ENCODE measurements at places on chromosomes 6 and 20.
A peak's percentile ranks its signal among the peaks of the same experiment; 100 is the strongest.

- peak; percentile 52 for DNase-seq
Measured at GRCh38 chr20:12925210-12925755, 83.5 kb upstream of the SPTLC3 start.

- DNase-seq, result no peak
Measured at GRCh38 chr20:44068316-44069201, 118.4 kb downstream of the JPH2 start.

DNA sequence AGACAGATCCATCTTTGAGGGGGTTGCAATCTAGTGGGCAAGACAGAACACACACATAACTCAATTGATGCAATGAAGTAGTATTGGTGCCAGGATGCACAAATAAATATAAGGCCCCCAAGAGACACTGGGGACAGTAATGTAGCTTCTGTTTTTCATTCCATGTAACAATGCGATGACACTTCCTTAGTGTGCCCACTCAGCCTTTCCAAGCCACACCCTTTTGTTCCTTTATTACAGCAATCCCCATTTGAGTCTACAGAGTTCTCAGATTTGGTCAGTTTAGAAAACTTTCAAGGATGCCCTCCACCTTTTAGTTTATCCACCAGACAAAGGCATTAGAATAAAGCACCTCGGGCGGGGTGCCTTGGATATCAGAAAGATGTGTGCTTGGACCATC lies 15.5 kb downstream of the TGM3 start:
- DNase-seq, result no peak

- DNase-seq, result no peak
Measured at GRCh38 chr6:31903957-31904356, 2.1 kb upstream of the ZBTB12 start.

- DNase-seq, result no peak
Measured at GRCh38 chr6:34516391-34517324, 39.5 kb downstream of the SPDEF start.

GRCh38 chr6:89970609-89971337 lies 76.5 kb downstream of the GJA10 start:
- DNase-seq, result no peak
